Ecto neural progenitor cell (in vitro differentiated cells): ENCODE measurements at places on chromosomes 1 and 21.

DNA sequence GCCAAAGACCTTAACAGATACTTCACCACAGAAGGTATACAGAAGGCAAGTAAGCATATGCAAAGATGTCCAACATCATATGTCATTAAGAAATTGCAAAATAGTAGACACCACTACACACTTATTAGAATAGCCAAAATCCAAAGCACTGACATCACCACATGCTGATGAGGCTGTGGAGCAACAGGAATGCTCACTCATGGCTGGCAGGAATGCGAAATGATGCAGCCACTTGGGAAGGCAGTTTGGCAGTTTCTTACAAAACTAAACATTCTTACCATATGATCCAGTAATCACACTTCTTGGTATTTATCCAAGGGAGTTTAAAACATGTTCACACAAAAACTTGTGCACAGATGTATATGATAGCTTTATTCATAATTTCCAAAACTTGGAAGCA is 261.2 kb upstream of the AJAP1 start:
- no peak for DNase-seq

DNA sequence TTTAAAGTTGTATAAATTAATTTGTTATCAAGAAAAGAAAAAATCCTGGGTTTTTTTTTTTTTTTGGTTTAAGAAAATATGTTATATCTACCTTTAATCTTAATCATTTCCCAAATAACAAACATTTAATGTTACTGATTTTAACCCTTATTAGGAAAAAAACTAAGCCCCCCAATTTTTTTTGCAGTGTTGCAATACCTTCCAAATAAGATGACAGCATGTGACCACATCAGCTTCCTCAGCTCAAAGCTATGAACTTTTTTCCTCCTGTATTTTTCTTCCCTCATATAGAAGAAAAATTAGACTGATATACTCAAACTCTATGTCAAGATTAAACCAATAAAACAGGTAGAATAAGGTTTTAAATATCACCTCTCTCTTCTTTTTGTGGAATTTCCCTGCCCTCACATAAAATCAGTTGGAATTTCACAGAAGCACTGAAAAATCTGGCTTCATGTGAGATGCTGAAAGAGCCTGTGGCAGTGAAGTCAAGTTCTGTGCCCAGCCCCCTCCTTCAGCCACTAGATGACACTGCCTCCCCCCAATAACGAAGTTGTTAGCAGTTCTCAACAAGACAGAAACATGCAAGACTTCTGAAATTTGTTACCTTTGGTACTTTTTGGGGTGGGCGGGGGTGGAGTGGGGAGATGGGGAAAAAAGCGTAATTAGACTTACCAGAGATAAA is 9.6 kb upstream of the SMYD2 start:
- DNase-seq, result no peak

GRCh38 chr1:150944856-150945255 is 18.7 kb downstream of the SETDB1 start:
- DNase-seq, result no peak

DNA sequence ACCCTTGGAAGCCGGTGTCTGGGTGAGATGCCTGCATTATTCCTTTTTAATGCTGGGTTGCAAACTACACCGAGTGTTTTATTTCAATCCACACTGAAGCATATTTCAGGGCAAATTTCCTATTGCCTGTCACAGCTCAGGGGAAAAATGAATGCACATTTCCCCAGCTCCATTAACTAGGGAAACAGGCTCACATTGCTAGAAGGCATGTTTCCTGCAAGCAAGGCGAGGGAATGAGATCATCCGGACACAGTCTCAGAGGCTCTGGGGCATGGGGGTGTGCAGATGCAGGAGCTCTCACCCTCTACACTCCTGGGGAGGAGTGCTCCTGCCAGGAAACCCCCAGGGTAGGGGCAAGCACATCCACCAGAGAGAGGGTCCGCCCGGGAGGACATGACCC is 24.6 kb downstream of the SYT2 start:
- no peak for DNase-seq

DNA sequence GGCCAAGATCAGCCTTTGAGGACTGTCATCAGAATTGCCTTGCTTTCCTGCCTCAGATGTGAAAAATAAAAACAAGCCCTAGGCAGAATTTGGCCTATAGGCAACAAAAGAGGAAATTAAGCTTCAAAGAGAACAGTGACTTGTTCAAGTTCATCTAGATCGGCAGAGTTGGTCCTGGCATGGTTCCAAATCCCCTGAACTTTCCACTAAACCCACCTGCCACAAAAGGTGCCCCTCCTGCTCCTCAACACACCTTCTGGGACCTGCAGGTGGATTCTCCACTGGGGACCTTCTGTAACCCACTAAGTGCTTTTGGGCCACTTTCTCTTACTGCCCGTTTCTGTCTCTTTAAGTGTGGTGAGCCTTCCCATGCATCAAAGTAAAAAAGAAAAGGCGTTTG is 42.5 kb upstream of the LRRN2 start:
- DNase-seq, result peak; percentile 7

GRCh38 chr1:64212031-64212430 is 8.6 kb downstream of the UBE2U start:
- DNase-seq, result no peak

GRCh38 chr1:81894867-81895266 is 94.1 kb downstream of the ADGRL2 start:
- no peak for DNase-seq

- no peak for DNase-seq
Measured at GRCh38 chr1:153687346-153688125, 9.0 kb downstream of the NPR1 start.

GRCh38 chr1:88216441-88216840 is 467.6 kb upstream of the PKN2 start:
- DNase-seq, result no peak

GRCh38 chr1:11065796-11066195 is 6.0 kb upstream of the SRM start:
- DNase-seq, result no peak
